Natural killer cell (primary cell): ENCODE measurements at places on chromosomes 16 and 17. TPM values are rescaled to one million over a fixed set of nuclear protein-coding genes. Genes with fewer than 3 reads are reported as not detected.

- DNase-seq = no peak
These were observed 356.6 kb downstream of the KCNJ2 start for GRCh38 chr17:70525961-70526360.

- no peak for DNase-seq
These were observed 4.1 kb downstream of the BAIAP2 start for GRCh38 chr17:81039096-81039495.

- no peak for DNase-seq
These were observed 4.3 kb downstream of the TUBG1 start for GRCh38 chr17:42613699-42614295.

GRCh38 chr17:29049541-29050145 lies 6.7 kb downstream of the PIPOX start:
- DNase-seq = no peak

DNA sequence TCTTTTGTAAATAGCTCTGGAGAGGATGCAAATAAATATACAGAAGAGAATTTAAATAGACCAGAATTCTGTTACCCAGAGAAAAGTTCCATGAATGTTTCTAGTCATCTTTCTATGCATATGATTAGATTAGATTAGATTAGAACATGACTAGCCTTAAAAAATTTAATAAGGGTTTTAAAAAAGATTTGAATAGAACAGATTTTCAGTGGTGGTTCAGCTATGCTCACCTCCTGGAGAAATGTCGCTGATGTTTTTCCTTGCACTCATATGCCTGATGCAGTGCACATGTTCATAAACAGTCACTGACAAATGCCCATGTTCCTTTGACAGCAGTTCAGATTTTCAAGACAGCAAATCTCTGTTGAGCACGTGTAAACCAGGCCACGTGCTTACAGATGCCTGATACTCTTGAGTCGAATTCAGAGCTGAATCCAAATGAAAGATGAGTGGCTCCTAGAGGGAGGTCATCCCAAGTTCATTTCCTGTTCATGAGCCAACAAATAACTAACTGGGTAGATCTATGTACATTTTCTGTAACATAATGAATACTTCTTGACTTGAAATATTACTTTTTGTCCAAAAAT lies 19.9 kb upstream of the RAB11FIP4 start:
- DNase-seq = no peak

DNA sequence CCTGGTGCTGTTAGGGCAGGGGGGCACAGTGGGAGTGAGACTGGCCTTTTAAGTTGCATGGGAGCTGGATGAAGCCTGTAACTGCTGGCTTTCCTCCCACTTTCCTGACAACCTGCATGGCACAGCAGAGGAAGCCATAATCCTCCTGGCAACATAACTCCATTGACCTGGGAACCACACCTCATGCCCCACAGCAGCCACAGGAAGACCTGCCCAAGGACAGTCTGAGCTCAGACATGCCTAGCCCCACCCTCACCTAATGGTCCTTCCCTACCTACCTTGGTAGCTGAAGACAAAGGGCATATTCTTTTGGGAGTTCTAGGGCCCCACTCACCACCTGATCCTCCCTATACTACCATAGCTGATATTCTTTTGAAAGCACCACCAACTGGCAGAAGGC lies 482.2 kb upstream of the TOM1L1 start:
- DNase-seq = no peak

SMTNL2 gene
- not detected for total RNA-seq
